Hematopoietic multipotent progenitor cell (in vitro differentiated cells): ENCODE measurements at places on chromosomes 4 and X.

DNA sequence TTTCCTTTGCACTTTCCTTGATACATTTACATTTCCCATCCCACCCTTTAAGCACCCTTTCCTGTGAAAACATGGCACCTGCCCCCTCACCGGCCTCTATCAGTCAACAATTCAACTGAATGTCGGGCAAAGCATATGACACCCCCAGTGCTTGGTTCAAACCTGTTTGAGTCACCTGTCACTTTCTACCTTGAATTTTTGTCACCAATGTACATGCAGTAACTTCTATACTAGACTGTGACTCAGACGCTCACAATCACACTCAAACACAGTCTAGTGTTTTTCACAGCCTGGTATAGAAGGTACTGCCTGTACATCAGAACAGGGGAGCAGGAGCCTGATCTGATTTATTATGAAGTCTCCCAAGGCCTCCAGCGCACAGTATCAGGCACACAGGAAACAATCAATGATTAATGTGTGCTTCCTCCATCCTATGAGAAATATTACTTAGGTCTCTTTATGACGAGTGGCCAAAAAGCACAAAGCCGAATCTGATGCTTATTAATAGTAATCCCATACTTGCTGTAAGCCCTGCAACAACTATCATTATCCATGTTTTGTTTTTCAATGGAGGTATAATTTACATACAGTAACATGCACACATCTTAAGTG is 49.2 kb upstream of the FAM9C start:
- DNase-seq: no peak

DNA sequence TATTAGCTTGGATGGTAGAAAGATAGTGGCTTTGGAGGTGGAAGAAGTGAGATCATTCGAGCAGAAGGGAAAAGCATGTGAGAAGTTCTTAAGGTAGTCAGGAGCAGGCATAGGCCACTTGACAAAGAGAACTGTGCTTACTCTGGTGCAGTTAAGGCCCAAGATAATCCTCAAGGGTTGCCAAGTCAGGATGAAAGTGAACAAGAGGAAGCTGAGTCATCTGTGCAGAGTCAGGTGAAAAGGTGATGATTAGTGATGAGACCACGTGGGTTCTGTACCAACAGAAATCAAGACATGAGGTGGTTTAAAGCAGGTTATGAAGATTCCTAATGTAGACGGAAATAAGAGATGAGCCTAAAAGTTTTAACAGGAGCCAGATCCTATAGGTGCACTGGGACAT is 369.8 kb downstream of the DTHD1 start:
- no peak for DNase-seq

GRCh38 chrX:31199056-31199839 is 127.4 kb upstream of the FTHL17 start:
- DNase-seq: no peak

GRCh38 chr4:2767705-2768074 is 11.6 kb upstream of the TNIP2 start:
- DNase-seq: no peak

DNA sequence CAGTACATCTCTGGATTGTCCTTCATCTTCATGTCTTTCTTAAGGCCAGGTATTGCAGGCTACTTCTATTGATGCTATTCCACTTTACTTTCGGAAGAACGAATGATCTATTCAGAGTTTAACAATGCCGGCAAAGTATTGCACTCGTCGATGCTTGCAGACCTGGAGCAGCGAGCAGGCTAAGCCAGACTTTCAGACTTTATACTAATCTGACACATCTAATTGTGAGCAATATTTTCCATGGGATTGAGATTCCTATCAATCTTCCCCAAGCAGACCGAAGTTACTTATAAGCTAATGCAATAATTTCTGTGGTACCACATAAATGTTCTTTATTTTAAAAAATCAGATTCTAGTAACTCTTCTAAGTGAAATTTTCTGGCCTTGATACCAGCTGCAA is 1.6 kb downstream of the EMCN start:
- no peak for DNase-seq

DNA sequence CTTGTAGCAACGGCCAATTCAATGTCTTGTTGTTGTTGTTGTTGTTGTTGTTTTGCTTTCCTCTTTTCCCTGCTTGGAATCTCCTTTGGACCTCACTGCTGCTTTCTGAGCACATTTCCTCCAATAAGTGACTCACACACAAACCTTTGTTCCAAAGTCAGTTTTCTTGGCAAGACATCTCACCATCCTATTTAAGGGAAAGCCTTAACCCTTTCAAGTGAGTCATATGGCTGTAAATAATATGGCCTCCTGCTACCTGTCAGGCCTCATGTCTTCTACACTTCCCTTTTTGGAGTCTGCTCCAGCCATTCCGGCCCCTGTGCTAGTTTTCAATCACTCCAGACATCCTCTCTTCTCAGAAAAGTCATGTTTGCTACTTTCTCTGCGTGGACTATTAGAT is 79.5 kb upstream of the MAGEB10 start:
- no peak for DNase-seq

GRCh38 chrX:121958886-121959285 is 911.5 kb downstream of the GLUD2 start:
- no peak for DNase-seq

GRCh38 chr4:53066155-53066554 is 204.0 kb downstream of the RASL11B start:
- no peak for DNase-seq

DNA sequence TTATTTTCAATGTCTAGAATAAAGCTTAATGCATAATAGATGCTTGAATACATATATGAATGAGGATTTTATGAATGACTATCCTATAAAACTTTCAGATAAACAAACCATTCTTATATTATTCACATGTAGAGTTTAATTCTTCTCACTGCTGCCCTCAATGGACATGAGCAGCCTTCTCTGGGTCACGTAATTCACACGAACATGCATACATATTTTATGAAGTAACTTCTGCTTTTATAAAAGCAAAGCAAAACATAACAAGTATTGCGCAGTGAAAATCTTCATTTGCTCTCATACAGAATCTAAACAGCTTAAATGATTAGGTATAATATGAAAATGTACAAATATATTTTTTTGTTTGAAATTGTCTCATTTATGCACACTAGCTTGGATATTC is 116.7 kb downstream of the TMA16 start:
- DNase-seq: peak; percentile 64

DNA sequence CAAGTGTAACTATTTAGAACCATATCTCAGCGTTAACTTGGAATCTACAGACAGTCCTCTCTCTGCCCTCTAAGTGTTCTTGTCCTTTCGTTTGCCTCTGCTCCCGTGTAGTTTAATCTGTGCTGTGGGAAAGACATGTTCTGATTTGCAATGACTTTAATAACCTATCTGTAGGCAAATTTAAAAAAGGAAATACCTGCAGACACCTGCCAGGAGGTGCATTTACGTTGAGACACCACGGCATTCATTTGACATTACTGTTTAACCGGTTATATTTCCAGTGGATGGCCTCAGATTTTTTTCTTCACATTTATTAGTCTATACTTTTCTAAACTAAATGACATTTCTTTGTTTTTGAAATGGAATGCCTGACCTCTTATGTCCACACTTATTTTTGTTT is 997.9 kb upstream of the PCDH7 start:
- no peak for DNase-seq

GRCh38 chr4:15197005-15197404 is 194.7 kb downstream of the CPEB2 start:
- DNase-seq: no peak

- no peak for DNase-seq
These were observed 177.3 kb downstream of the ARHGAP10 start for GRCh38 chr4:147909225-147909624.

GRCh38 chr4:150411520-150411919 is 170.4 kb upstream of the MAB21L2 start:
- DNase-seq: no peak

DNA sequence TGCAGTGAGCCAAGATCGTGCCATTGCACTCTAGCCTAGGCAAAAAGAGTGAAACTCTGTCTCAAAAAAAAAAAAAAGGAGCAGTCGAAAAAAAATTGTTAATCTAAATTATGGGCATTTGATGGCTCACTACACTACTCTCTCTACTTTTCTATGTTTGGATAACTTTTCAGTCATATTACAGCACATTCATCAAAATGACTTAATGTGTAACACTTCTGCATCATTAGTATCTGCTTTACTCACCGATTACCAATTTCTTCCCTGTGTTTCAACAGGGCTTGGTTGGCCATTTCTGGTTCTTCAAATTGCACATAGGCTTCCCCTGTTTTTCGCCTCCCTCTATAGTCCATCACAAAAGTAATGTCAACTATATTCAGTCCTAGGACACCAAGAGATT is 8.4 kb downstream of the GRSF1 start:
- DNase-seq: no peak

DNA sequence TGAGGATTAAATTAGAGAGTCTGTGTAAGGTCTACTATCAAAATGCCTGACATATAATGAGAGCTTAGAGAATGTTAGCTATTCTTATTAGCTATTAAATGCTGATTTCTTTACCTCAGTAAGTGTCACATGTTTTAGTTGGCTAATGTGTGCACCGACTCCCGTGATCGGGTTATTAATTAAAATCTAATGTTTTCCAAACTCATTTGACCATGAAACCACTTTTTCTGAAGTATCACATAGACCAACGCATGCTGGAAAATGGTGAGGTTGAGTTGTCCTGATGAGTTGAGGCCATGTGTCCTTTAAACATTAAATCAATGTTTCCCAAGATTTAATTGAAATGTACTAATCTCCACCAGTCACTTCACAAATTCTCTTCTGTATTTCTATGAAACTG is 84.8 kb upstream of the C1QTNF7 start:
- no peak for DNase-seq

DNA sequence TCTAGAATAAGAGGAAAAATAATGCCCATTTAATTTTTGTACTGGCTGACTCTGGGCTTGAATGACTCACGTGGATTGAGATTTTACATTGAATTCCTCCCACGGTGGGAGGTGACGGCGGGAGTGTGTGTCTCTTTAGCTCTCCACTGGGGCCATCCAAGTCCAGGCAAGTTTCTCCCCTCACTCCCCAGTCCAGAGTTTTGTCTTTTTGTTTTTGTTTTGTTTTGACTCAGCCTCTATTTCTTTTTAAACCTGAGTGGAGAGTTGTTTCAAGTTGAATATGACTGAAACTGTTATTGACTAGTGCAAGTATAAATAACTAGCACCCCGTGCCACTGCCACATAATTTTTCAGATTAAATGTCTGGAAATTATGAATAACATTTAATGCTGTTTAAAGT is 13.6 kb downstream of the CHST7 start:
- DNase-seq: no peak

- no peak for DNase-seq
These were observed 73.9 kb downstream of the VCX3A start for GRCh38 chrX:6460893-6461490.

DNA sequence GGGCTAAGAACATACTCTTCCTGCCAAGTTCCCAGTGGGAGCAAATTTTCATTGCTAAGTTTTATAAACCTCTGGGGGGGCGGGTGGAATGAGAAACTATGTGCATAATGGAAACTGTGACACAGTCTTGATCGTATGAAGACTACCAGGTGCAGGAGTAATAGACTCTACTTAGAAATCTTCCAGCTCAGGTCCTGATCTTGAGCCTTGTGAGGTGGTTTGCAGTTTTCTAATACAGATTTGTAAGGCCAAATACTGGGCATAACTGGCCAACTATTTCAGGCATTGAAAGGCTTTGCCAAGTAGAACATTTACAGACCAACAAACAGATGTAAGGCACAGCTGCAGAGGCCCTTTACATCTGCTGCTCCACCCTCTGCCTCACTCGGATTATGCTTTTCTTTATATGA is 89.7 kb upstream of the CBR4 start:
- DNase-seq: peak; percentile 3

GRCh38 chr4:16140879-16141249 is 57.0 kb upstream of the PROM1 start:
- no peak for DNase-seq

- no peak for DNase-seq
These were observed 53.0 kb downstream of the SHOX start for GRCh38 chrX:683576-683975.

DNA sequence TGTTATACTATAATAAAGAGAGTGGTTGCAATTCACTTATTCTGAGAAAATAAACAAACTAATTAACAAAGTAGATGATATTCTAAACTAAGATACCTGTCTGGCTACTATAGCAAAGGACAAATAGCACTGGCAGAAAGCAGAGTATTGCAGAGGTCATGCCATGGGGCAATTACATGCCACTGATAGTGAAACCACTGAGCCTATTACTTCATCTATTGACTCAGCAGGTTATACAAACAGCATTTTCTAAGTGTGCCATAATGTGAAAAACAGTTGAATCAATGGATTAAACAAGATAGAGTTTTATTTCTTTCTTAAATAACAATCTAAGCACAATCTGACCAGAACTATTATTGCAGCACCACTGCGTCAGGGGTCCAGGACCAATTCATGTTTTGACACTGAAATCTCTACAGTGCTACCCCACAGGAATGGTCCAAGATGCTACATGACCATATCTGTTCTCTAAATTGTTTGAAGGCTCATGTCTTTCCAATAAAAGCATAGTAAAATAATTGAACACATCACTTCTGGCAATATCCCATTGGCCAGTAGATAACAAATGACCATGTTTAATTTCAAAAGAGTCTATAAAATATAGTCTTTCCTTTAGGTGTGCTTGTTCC is 389.5 kb upstream of the GRID2 start:
- DNase-seq: no peak

DNA sequence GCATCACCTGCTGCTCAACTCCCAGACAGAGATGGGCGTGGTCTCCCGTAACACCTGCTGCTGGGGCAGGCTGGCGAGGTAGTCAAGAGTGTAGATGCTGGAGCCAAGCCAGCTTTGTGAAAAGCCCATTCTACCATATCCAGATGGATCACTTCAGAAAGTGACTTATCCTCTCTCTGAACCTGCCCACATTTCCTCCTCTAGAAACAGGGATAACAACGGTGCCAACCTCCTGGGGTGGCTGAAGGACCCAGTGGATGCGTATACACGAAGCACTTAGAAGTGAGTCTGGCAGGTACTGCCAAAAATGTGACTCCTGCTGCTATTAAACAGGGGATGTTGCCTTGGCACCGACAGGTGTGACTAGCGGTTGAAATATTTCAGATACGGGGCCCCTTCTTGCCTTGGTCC is 95.8 kb downstream of the SORBS2 start:
- no peak for DNase-seq

DNA sequence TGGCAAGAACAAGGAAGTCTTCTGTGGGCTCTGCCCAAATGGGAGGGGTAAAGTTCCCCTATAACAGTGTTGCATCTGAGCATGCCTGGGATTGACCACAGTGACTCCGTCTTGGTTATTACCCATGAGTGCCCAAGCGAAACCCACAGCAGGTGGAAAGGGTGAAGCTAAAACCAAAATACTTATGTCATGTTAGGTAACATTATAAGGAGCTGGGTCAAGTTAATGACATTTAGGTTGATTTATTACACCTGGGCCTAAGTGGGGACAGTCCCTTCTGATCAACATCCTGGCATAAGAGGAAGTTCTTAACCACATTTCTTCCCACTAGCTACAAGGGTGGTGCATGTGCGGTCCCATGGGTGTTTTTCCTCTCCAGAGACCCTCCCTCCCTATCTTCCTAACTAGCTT is 1.3 kb upstream of the ZNF732 start:
- peak; percentile 94 for DNase-seq

- DNase-seq: no peak
These were observed 121.9 kb downstream of the SMIM20 start for GRCh38 chr4:26035921-26036320.

- no peak for DNase-seq
These were observed 71.2 kb downstream of the SUPT20HL2 start for GRCh38 chrX:24242649-24243175.
